ENCODE measurements at places on chromosomes 7 and 10.
A peak's percentile ranks its signal among the peaks of the same experiment; 100 is the strongest.

- DNase-seq: peak; percentile 88
These were observed 12.5 kb downstream of the PSAP start for GRCh38 chr10:71838264-71839211.

DNA sequence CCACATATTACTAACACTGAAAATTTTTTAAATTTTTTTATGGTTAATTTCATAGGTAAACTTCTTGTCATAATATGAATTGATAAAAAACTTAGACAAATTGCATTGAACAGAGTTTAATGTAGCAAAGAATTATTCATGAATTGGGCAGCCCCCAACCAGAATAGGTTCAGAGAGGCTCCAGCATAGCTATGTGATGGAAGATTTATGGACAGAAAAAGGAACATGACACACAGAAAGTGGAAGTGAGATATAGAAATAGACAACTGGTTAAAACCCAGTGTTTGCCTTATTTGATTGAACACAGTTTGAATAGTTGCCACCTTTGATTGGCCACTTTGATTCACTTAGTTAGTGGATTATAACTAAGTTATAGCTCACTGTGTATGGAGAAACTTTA lies 87.2 kb downstream of the AHR start:
- DNase-seq: no peak

DNA sequence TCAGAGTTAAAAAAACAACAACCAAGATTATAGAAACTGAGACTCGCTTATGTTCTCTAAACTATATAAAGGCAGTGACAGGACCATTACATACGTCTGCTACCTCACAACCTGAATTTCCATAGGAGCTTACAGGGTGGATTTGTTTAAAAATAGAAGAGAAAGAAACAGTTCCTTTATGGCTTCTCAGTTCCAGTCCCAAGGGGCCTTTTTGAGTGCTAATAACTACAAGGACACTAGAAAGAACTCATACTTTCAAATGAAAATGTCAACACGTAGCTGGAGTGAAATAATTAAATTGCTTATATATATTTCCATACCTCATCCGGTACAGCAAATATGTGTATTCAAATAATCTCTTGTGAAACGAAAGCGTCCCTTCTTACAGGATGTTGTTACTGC lies 19.7 kb downstream of the TSPAN12 start:
- no peak for DNase-seq

DNA sequence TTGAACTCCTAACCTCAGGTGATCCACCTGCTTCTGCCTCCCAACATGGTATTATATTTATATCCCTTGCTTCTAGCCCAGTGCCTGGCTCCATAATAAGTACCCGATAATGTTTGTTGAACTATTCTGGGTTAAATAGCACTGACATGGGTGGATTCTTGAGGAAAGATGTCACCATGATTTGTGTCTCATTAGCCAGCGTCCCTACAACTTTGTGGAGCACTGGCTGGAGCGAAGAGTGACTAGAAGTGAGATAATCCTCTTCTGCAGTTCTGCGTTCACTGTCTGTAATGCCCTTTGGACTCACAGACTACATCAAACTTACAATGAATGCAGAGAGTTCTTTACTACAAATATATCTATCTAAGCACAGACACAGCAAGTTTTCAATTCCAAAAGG lies 16.9 kb upstream of the AKR1E2 start:
- no peak for DNase-seq

DNA sequence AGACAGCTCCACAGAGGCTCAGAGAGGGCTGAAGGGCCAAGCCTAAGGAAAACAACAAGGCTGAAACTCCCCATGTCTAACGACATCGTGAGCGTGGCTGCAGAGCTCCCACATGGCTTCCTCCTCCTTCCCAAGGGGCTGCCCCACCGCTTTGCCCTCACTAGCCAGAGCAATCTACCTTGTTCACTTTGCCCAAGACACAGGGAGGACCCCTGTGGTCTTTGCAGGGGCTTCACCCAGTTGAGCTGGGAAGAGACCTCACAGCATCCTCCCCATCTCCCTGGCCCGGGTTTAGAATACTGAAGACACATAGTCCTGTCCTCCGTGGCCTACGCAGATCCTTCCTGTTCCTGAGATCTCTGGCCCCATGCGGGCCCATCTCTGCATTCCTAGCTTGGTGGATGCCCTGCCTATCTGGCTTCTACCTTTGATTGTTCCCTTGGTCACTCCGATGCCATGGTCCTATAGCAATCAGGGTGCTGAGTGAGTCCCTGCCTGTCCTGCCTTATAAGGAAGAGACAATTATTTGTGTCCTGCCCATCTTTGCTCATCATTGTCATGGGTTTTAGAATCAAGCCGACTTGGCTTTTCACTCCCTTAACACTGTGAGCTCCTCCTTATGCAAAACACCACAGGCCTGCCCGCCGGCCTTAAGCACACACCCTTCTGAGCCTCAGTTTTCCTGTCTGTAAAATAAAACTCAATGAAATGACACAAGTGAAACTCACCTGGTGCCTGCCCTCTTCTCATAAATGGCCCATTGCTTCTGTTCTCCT lies 73.2 kb downstream of the PARP12 start:
- no peak for DNase-seq

- DNase-seq: no peak
These were observed 84.2 kb downstream of the NPY start for GRCh38 chr7:24368161-24368560.

DNA sequence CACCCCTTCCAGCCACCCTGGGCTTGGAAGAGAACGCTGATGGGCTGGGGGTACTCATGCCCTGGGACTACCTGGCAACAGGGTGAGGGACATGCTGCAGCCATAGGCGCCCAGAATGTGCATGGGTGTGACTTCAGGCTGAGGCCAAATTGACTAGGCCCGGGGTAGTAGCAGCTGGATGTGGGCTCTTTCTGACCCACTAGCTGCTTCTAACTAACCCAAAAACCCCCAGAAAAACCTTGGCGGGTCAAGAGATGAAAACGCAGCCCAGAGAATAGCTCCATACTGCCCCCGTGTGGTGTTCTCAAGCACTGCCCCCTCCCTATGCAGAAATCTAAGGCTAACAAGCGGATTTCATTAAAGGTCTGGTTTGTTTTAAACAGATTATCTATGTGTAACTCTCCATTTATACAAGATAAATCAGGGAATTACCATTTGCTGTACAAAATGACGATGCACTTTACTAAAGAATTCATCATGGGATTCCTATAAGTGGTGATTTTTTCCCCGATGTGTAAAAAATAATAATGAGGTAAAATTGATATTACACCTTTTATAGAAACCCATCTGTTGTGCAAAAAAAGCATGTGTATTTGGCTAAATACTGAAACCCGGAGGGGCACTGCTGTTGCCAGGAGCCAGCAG lies 4.2 kb downstream of the SMARCD3 start:
- DNase-seq: no peak

- DNase-seq: no peak
These were observed 128.9 kb downstream of the HDAC9 start for GRCh38 chr7:18624459-18624858.

DNA sequence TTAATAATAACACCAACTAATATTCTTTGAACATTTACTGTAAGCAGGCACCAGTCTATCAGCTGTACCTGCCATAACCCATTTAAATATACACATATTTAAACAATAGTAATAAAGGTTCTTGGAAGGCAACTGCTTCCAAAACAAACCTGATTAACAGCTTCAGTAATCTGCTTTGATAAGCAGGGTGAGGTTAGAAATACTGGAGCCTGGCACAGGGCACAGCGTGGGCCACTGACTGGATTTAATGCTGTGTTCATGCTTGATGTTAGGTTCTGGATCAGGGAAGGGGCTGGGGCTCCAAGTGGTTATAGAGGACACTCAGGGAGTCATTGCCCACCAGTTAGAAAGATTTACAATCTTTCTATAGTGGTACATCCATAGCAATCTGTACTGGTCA lies 10.9 kb upstream of the C10orf120 start:
- no peak for DNase-seq

- no peak for DNase-seq
These were observed 37.9 kb downstream of the VOPP1 start for GRCh38 chr7:55534262-55534915.

Measured in keratinocyte (primary cell).